ENCODE measurements at places on chromosomes 1 and 21. TPM values are rescaled to one million over a fixed set of nuclear protein-coding genes. Genes with fewer than 3 reads are reported as not detected.
A peak's percentile ranks its signal among the peaks of the same experiment; 100 is the strongest.

The ARHGEF16 gene
- total RNA-seq, result not detected

The NHLH2 gene
- not detected for total RNA-seq

DNA sequence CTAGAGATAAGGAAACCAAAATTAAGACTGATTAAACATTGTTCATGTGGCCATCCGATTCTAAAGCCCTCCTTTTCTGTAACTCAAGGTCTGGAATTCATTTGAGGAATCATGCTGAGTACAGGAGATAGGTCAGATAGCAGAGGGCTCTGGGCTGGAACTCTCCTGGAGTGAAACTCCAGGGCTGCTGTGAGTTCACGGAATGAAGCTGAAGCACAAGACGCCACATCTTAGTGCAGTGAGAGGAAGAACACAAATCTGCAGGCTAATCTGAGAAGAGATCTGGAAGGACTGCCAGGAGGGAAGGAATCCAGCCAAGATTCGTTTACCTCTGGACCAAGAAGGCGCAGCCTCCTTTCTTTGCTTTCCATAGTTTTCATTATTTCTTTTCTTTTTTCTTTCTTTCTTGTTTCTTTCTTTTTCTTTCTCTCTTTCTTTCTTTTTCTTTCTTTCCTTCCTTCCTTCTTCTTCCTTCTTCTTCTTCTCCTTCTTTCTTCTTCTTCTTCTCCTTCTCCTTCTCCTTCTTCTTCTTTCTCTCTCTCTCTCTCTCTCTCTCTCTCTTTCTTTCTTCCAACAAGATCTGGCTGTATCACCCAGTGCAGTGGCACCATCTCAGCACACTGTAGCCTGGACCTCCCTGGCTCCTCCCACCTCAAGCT, 74.8 kb upstream of the ATP1B1 start:
- H3K27me3 ChIP-seq, result no peaks in the 10 kb centered on the region
- no peak overlapping the region for H3K27ac ChIP-seq
- 0 out of 2 replicates have a peak, but pooled peaks cover 3% of the 10 kb centered on the region for H3K4me1 ChIP-seq
- no peaks in the 10 kb centered on the region for H3K36me3 ChIP-seq
- no peak overlapping the region for H3K4me3 ChIP-seq

- H3K4me1 ChIP-seq, result no peaks in the 10 kb centered on the region
- H3K36me3 ChIP-seq, result no peaks in the 10 kb centered on the region
- no peak overlapping the region for H3K4me3 ChIP-seq
- no peak overlapping the region for H3K27ac ChIP-seq
- DNase-seq, result no peak
Measured at GRCh38 chr1:12776801-12777557, 3.4 kb downstream of the PRAMEF12 start.

DNA sequence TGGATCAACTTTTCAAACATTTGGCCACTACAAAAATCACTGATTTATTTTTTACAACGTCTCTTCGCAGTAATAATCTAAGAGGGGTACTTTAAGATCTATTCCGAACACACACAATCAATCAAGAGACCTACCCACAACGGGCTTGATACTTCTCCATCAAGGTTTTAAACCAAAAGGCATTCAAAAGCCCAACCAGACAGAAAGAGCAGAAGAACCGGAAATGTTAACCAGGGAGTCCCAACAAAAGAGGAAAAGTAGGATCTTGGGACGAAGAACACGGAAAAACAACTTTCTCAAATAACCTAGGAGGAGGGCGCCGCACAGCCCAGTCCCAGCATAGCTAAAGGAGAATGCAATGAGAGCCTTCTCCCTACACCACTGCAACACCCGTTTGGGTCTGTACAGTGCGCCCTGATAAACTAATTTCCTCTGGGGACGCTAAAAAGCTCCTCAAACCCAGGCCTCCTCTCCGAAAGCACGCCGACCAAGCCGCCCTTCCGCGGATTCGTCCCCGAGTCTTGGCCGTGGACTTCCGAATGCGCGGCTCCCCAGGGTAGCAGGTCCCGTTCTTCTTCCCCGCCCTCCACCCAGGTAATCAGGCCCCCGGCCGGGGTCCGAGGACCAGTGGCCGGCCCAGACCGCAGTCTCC, 623 bp downstream of the RPL22 start:
- H3K4me3 ChIP-seq, result peak overlapping the region; percentile 93
- peaks cover 6% of the 10 kb centered on the region for H3K4me1 ChIP-seq
- DNase-seq, result no peak

Data from GM12878 (cell line).